Tracheal epithelial cell (primary cell): ENCODE measurements at places on chromosomes 2 and 18. TPM values are rescaled to one million over a fixed set of nuclear protein-coding genes. Genes with fewer than 3 reads are reported as not detected.

The RIT2 gene
- 0.24 TPM in 1 of 2 replicates, not detected in the other for total RNA-seq

The DLGAP1 gene
- 0.21 and 0.72 TPM in 2 replicates for total RNA-seq

The PSTPIP2 gene
- total RNA-seq: 8.9 and 14.5 TPM in 2 replicates

The TCF23 gene
- total RNA-seq: not detected in 2 replicates

The TGOLN2 gene
- total RNA-seq: 34.7 and 61.4 TPM in 2 replicates

The DPY30 gene
- 65.4 and 72.3 TPM in 2 replicates for total RNA-seq

The TANK gene
- 88.2 and 91.4 TPM in 2 replicates for total RNA-seq

The IL1R2 gene
- 8.9 TPM in 1 of 2 replicates, not detected in the other for total RNA-seq

The HMSD gene
- total RNA-seq: under 0.01 TPM in 1 of 2 replicates, not detected in the other
